ENCODE measurements at places on chromosomes 5 and 9.

DNA sequence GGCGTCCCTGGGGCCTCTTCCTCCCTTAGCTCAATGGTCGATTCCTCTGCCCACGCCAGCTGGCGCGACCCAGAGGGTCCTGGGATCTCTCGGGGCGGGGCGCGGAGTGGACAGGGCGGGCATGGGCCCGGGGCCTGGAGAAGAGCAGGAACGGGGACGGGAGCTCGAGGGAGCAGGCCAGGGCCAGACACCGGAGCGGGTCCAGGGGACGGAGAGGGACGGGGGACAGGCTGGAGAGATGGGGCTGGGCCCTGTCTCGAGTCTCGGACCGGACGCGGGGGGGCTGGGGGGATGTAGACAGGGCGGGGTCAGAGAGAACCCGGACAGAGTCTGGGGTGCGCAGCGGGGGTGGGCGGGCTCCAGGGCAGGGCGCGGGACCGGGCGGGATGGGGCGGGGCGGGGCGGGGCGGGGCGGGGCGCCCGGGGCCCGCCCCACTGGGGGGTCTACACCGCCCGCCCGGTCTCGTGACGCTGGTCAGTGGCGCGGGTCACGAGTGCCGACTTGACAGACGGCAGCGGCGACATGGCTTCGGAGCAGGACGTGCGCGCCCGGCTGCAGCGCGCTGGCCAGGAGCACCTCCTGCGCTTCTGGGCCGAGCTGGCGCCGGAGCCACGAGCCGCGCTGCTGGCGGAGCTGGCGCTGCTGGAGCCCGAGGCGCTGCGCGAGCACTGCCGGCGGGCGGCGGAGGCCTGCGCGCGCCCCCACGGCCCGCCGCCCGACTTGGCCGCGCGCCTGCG lies at the start of gene UAP1L1:
TSS of gene UAP1L1 (plus strand) at position 508 of the 738 bp plus-strand sequence. CDS start at position 524, 16 bp downstream.
- peaks cover 17% of the 10 kb centered on the region for H3K4me1 ChIP-seq
- DNase-seq: peak; percentile 80
- no peaks in the 10 kb centered on the region for H3K36me3 ChIP-seq
- H3K27ac ChIP-seq: peak within 1 kb of the TSS; percentile 44
- no peaks in the 10 kb centered on the region for H3K27me3 ChIP-seq
- peak within 1 kb of the TSS; percentile 67 for H3K4me3 ChIP-seq

DNA sequence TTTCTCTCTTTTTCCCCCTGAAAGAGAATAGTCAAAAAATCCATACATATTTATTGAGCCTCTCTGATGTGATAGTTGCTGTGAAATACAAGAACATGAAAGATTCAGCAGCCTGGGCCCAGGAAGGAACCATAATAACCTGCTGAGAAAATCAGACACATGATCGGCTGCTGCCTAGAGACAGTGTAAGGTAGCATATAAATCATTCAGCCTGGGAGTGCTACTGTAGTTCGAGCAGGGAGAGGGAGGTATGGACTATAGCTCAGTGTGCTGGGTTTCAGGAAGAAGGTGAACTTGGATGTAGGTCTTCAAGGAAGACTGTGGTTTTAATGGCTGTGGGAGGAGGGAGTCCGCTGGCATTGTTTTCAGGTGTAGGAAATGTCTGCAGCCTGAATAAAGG lies 469.1 kb downstream of the RAB3C start:
- no peak for DNase-seq
- no peaks in the 10 kb centered on the region for H3K36me3 ChIP-seq
- no peak overlapping the region for H3K27ac ChIP-seq
- no peak overlapping the region for H3K4me3 ChIP-seq
- H3K27me3 ChIP-seq: no peaks in the 10 kb centered on the region

DNA sequence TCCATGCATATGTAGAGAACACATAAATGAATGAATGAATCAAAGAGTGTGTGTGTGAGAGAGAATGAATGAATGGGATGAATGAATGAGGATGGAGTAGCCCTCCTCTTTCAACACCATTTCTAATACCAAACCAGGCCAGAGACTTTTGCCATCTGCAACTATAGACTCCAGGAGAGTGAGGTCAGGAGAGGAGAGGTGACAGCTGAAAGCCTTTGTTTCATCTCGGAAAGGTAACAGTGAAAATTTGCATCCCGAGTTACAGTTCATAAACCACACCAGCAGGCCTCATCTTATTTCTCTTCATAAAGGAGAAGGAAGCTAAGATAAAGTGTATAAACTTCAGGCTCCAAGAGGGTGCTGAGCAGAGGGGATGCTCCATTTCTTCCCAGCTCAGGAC lies 255.3 kb upstream of the KLF4 start:
- no peaks in the 10 kb centered on the region for H3K27me3 ChIP-seq
- DNase-seq: no peak
- H3K4me1 ChIP-seq: peaks cover 15% of the 10 kb centered on the region
- H3K4me3 ChIP-seq: no peak overlapping the region

DNA sequence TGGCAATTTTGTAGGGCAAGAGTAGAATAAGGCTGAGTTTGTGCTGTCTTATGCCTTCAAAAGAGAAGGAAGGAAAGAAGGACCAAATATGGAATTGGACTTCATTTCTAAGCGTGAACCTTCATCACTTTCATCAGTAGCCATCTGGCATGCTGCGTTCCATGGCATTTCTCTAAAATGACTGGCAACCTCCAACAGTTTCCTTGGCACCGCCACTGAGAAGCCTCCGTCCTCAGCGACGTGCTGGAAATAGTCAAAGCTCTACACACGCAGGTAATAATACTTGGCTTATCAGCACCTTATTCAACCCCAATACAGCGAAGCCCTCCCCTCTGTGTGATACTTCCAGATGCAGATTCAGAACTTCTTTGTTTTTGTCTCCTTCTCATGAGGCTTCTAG lies 169.7 kb upstream of the CD180 start:
- H3K4me1 ChIP-seq: no peaks in the 10 kb centered on the region
- no peak for DNase-seq
- no peaks in the 10 kb centered on the region for H3K27me3 ChIP-seq
- H3K4me3 ChIP-seq: no peak overlapping the region
- H3K27ac ChIP-seq: no peak overlapping the region

DNA sequence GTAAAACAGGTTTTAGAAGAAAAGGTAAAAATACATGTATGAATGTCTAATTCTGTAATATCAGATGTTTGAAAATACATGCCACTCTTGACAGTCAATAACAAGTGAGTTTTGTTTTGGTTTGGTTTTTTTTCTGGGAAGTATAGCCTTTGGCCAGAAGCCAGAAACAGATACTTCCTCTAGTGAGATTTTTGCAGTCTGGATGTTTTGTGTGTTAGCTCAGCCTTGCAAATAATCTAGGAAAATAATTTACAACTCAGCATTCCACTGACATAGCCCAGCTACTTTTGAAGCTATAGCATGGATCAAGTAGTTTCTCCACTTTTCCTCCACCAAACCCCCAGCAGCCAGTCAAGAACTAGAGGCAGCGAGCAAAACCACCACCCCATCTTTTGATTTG lies 56.7 kb downstream of the SLC1A1 start:
- H3K27ac ChIP-seq: no peak overlapping the region
- H3K27me3 ChIP-seq: no peaks in the 10 kb centered on the region
- DNase-seq: no peak
- no peaks in the 10 kb centered on the region for H3K4me1 ChIP-seq
- H3K36me3 ChIP-seq: no peaks in the 10 kb centered on the region

GRCh38 chr5:38384396-38384795 lies 126.0 kb downstream of the EGFLAM start:
- DNase-seq: no peak
- no peaks in the 10 kb centered on the region for H3K36me3 ChIP-seq
- H3K27ac ChIP-seq: no peak overlapping the region

GRCh38 chr5:4275232-4275631 lies 679.6 kb downstream of the IRX1 start:
- no peak overlapping the region for H3K4me3 ChIP-seq
- no peaks in the 10 kb centered on the region for H3K4me1 ChIP-seq
- H3K36me3 ChIP-seq: no peaks in the 10 kb centered on the region
- H3K27ac ChIP-seq: no peak overlapping the region
- DNase-seq: no peak
- H3K27me3 ChIP-seq: no peaks in the 10 kb centered on the region

DNA sequence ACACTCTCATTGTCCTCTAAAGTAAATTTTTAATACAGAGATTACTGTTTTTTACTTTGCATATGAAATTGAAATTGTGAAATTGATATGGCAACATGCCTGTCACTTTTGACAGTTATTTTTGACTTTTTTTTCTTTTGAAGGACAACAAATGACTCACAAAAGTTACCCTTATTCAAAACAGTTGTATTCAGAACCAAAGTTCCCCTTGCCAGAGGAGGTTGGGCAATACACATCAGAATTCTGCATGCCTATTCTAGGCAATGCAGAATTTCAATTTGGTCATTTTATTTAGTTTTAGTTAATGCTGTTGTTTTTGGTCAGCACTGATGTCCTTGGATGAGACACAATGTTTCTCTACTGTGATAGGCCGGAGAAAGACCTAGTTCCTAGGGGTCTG lies 299.1 kb upstream of the PRR16 start:
- no peak for DNase-seq
- no peaks in the 10 kb centered on the region for H3K27me3 ChIP-seq
- H3K4me1 ChIP-seq: no peaks in the 10 kb centered on the region
- no peak overlapping the region for H3K27ac ChIP-seq
- H3K4me3 ChIP-seq: no peak overlapping the region

GRCh38 chr5:137594717-137595116 lies 95.6 kb upstream of the SPOCK1 start:
- H3K4me1 ChIP-seq: no peaks in the 10 kb centered on the region
- H3K27me3 ChIP-seq: no peaks in the 10 kb centered on the region
- H3K4me3 ChIP-seq: no peak overlapping the region
- no peaks in the 10 kb centered on the region for H3K36me3 ChIP-seq

DNA sequence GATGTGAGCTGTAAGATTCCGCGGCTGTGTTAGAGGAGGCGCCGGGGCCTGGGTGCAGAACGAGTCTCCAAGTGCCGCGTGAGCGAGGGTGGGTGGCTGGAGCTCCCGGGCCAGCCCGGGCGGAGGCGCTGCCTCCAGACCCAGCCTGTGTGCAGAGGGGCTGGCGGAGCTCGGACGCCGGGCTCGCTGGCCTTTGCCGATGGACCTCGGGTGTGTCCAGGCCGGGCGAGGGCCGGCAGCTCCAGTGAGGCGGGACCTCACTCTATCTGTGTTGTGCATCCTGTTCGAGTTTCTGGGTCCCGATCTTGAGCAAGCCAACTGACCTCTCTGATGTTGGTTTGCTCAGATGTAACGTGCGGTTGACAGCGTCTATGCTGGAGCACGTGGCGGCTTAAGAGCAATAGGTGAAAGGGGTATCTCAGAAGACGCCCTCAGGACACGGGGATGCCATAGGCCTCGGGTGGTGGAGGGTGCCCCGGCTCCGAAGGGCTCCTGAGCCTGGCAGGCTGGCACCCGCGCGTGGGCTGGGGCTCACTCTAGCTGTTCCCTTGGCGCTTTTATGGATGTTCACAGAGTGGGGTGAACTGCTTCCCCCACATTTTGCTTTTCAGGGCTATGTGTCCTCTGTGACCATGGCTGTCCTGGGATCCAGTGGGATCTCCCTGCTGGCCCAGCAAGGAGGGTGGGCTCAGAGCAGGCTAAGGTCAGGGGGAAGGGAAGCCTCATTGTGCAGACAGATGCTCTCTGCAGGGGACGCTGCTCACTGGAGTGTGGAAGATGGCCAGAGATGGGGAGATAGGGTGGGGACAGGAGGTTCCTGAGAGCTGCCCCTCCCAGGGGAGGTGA lies 69.8 kb downstream of the MRPL36 start:
- no peaks in the 10 kb centered on the region for H3K36me3 ChIP-seq
- no peak overlapping the region for H3K4me3 ChIP-seq
- H3K27ac ChIP-seq: no peak overlapping the region

- H3K4me1 ChIP-seq: no peaks in the 10 kb centered on the region
- H3K4me3 ChIP-seq: no peak overlapping the region
- no peaks in the 10 kb centered on the region for H3K36me3 ChIP-seq
- no peaks in the 10 kb centered on the region for H3K27me3 ChIP-seq
- no peak for DNase-seq
Observed at GRCh38 chr9:127078336-127078735, 44.1 kb downstream of the ANGPTL2 start.

DNA sequence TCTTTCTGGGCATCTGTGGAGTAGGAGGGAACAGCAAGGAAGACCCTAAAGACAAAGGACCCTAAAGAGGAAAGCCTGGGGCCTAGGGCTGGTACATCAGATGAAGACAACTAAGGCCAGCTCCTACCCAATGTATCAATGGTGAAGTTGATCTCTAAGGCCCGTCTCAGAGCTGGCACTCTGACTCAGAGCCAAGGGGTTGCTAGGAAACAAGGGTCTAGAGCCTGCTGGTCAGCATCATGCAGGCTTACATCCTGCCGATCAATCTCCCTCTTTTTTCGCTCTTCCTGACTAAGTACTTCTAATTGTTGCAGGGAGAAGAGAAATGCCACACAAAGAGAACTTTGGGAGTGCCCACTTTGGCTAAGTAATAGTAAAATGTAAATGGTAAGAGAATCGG lies 26.2 kb downstream of the TRIM32 start:
- no peak overlapping the region for H3K27ac ChIP-seq
- no peaks in the 10 kb centered on the region for H3K36me3 ChIP-seq
- no peaks in the 10 kb centered on the region for H3K27me3 ChIP-seq
- no peak for DNase-seq

- DNase-seq: no peak
- H3K27me3 ChIP-seq: no peaks in the 10 kb centered on the region
- H3K27ac ChIP-seq: no peak overlapping the region
- H3K4me1 ChIP-seq: no peaks in the 10 kb centered on the region
- no peak overlapping the region for H3K4me3 ChIP-seq
Observed at GRCh38 chr5:115489733-115490132, 54.8 kb downstream of the FEM1C start.

- H3K27me3 ChIP-seq: no peaks in the 10 kb centered on the region
- no peak overlapping the region for H3K4me3 ChIP-seq
- H3K4me1 ChIP-seq: peaks cover 10% of the 10 kb centered on the region
- DNase-seq: no peak
- no peaks in the 10 kb centered on the region for H3K36me3 ChIP-seq
Observed at GRCh38 chr9:129841071-129841470, 5.8 kb downstream of the USP20 start.

- no peaks in the 10 kb centered on the region for H3K36me3 ChIP-seq
- no peaks in the 10 kb centered on the region for H3K27me3 ChIP-seq
- no peaks in the 10 kb centered on the region for H3K4me1 ChIP-seq
- no peak for DNase-seq
- no peak overlapping the region for H3K4me3 ChIP-seq
Observed at GRCh38 chr5:53597894-53598293, 37.5 kb downstream of the NDUFS4 start.

DNA sequence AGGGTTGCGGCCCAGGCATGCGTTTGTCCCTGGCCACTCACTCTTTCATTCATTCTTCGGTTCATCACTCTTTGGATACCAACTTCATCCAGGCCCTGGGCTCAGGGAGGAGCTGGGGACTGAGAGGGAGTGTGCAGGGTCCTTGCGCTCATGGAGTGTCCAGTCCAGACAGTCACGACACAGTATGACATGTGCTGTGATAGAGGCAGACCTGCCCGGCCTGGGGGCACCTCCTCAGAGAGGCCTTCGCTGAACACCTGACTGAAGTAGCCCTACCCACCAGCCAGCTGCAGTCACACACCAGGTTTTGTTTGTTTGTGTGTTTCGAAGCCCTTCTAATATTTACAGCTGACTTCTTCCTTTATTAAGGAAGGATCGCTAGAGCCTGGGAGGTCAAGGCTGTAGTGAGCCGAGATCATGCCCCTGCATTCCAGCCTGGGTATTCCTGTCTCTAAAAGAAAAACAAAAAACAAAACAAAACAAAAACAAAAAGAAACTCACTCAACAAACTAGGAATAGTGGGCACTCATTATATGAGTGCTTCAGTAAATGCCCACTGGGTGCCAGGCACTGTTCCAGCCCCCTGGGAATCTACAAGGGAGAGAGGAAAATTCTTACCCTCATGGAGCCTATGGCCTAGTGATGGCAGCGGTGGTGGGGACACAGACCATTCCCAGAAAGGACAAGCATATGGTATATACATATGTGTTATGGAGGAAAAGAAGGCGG lies 6.3 kb upstream of the PSD2 start:
- DNase-seq: no peak
- peaks cover 17% of the 10 kb centered on the region for H3K4me1 ChIP-seq
- H3K27ac ChIP-seq: peak overlapping the region; percentile 24

Measured in testis (tissue), 5 donors.